ENCODE measurements at places on chromosomes 5 and 9.

DNA sequence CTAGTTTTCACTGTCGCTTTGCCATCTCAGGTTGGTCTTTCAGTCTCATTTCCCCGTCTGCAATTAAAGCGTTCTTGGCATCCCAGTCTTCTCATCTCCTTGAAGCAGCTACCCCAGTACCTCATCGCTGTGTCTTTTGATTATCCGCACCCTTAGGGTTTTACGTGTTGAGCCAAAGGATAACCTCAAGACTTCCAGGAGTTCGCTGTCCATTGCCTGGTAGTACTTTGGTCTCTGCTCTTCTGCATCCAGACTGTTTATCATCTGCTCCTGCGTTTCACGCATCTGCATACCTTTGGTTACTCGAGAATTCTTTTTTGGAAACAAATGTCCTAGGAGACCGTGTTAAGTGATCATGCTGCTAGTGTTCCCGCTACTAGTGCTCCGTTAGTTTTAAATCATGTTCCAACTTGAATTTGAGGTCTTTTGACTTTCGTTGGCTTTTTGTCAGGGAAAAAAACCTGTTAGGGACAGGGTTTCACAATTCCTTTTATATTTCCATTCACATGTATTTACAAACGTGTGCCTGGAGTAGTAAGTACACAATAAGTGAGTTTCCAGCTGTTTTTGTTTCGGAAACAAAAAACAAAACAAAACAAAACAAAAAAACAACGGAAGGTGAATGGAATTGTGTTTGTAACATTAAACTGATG is 888 bp downstream of the RABGAP1 start:
- DNase-seq: no peak

GRCh38 chr9:124370896-124371582 is 44.2 kb downstream of the PSMB7 start:
- no peak for DNase-seq

DNA sequence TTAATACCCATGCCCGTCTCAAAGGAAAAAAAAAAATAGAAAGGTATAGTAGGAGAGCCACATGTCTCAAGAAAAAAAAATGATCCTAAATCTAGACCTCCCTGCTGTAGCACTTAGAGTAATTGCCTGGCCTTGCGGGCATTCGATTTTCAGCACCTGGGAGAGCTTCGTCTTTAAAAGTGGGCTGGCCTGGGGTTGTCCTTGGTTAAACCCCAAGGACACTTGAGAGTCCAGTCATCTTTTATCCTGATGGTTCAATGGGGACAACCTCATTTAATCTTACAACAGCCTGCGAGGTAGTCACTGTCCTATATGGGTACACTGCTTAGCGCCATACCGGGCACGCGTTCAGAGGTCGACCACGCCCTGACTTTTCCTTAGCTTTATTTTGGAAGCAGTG is 60.1 kb downstream of the MAT2B start:
- DNase-seq: no peak

- DNase-seq: no peak
Measured at GRCh38 chr9:104240890-104241289, 146.8 kb downstream of the SMC2 start.

GRCh38 chr5:8720506-8720905 is 825.4 kb downstream of the SEMA5A start:
- no peak for DNase-seq

DNA sequence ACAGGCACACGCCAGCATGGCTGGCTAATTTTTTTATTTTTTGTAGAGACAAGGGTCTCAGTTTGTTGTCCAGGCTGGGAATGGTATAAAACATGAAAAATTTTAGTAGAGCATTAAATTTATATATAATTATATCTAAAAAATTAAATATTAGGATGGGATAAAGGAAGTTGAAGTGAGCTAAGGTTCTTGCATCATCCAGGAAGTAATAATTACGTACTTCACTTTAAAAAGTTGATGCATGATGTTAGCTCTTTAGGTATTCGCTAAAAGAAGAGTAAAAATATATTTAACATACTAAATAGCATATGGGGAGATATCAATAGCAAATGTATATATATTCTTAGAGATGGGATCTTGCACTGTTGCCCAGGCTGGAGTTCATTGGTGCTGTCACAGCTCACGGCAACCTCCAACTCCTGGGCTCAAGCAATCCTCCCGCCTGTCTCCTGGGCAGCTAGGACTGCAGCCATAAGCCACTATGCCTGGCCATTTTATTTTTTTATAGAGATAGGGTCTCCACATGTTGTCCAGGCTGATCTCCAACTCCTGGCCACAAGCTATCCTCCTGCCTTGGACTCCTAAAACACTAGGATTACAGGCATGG is 12.3 kb downstream of the DCAF10 start:
- no peak for DNase-seq

DNA sequence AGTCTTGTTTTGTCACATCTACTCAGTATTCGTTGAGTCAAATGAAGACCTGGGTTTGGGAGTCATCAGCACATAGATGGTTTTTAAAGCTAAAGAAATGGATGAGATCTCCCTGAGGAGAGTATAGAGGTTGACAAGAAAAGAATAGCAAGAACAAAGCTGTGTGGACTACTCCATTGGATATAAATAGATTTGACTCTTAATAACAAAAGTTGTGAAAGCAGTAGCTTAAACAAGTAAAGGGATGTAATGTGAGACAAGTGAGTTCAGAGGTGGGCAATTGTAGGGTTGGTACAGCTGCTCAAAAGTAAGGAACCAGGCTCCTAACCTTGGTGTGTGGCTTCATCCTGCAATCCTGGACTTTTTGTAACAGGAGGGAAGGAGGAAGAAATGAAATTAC is 49.3 kb downstream of the CSNK1G3 start:
- no peak for DNase-seq

- no peak for DNase-seq
Measured at GRCh38 chr9:3526997-3527940, 1.5 kb upstream of the RFX3 start.

DNA sequence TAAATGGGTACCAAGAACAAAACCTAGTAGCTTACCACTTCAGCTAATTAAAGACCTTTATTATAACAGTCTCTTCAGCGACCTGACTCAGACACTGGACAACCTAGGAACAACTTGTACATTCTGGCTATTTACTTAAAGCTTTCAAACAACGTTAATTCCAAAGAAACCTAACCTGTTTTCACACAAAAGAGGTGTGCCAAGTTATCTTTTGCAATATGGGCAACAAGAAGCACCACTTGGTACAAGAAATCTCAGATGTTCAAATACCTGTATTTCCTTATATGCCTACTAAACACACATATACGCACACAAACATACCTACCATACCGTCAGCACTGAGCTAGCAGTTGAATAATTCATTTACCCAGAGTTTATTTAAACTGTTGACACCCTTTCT is 23.0 kb downstream of the RNF145 start:
- no peak for DNase-seq

All from NCI-H1436 treated with DMSO at 0.1 percent for 48 hours (cell line).